Left ventricle myocardium superior (tissue), 1 donor: ENCODE measurements at places on chromosomes 3 and 15.

DNA sequence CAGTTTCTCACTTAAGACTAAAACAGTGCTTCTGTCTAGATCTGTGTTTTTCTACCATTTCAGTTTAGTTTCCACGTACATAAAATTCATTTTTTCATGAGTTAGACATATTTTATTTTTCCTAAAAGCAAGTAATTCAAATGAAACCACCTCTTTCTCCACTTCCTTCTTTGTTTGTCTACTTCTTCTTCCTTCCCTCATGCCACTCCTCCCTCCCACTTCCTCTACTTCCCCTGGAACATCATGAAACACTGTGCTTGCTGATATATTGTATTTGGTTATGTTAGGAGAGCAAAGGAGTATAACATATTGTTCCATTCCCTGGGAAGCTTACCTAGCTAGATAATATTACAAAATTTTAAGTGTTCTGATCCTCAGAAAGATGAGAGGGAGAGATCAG, 36.7 kb upstream of the GOLGA8B start:
- no peak for DNase-seq

DNA sequence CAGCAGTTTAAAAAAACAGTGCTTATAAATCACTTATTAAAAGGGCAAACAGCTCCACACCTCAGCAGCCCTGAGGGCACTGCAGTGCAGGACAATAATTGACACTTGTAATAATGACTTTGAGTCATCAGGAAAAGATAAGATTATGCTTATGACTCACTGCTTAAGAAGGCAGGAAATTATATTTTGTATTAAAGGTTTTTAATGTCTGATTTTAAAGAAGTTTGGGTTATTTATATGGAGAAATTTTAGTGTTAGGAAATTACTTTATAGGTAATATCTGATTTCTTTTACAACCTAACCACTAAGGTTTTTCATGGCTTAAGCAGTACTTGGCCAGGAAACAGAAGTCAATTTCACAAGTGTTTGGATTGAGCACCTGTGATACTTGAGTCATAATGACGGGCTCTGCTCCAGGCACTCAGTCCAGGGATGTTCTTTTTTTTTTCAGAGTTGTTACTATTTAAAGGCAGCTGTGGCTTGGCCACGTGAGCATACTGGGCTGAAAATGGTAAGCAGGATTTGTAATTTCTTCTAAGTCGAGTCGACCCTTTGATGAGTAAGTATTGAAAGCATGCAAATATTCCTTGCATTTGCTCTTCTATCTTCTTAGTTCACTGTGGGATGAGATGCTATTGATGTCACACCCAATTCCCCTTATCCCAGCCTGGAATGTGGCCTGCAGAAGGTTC, 21.6 kb upstream of the SLC6A20 start:
- DNase-seq, result peak; percentile 36

- DNase-seq, result no peak
These were observed 199.3 kb downstream of the MEIS2 start for GRCh38 chr15:36901012-36901411.

DNA sequence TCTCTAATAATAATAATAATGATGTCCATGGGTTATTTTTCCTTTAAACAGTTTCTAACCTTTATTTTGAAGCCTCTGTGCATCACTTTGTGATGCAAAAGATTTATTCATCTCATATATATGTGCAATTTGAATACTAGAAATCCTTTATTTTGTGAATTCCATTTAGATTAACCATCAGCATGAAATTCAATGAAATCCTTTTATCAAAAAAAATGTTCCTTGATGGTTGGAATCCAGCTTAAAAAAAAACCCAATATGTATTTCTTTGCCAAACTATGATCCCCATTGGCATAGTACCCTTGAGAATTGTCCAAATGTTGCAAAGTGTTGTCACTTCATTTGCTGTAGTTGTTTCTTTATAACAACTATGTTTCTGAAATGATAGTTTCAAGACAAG, 7.4 kb downstream of the TBC1D23 start:
- DNase-seq, result no peak

GRCh38 chr15:52783191-52783829, 6.8 kb downstream of the ONECUT1 start:
- DNase-seq, result no peak
